ENCODE measurements at places on chromosomes 5 and 9.

DNA sequence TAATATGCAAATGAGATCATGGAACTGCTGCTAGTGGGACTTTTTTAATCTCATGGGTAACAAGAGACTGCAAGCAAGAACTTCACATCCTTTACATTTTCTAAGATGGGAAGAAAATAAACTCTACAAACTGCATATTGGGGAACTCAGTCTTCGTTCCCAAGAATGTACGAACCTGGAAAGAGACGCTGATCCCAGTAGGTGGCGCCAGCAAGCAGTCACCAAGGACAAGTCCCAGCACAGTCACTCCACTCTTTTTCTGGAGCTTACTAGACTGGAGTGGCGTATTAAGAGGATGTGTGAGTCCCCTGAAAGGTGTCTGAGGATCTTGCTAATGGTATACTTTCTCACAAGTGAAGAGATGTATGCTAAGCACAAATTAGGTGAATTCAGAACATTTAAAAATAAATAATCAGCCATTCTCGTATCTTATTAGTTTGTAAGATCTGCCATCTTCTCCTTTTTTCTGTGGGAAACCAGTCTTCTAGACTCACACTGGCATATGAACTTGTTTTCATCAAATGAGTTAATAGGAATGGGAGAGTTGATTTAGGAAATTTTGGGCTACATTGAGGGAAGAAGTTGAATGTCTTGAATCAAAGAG lies 16.0 kb upstream of the PUM3 start:
- peak; percentile 11 for DNase-seq

DNA sequence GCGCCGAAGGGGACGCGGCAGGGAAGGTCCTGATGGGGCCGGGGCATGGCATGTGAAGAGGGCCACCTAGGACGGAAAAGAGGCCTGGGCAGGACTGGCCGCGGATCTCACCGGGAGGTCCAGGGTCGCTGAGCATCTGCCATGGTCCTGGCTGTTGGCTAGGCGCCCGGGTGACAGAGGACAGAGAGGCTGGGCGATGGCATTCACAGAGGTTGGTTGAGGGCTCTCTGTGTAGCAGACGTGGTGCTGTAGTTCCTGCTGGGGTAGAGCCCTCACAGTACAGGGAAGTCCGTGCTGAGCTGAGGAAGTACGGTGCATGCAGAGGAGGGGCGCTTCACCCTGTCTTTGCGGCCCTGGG lies 427 bp downstream of the PCYOX1L start:
- DNase-seq, result no peak

- DNase-seq, result no peak
These were observed 84.8 kb downstream of the CFAP77 start for GRCh38 chr9:132494857-132495256.

GRCh38 chr5:29230591-29230990 lies 1962.9 kb upstream of the CDH6 start:
- no peak for DNase-seq

GRCh38 chr5:131381777-131382176 lies 117.9 kb downstream of the CDC42SE2 start:
- no peak for DNase-seq

DNA sequence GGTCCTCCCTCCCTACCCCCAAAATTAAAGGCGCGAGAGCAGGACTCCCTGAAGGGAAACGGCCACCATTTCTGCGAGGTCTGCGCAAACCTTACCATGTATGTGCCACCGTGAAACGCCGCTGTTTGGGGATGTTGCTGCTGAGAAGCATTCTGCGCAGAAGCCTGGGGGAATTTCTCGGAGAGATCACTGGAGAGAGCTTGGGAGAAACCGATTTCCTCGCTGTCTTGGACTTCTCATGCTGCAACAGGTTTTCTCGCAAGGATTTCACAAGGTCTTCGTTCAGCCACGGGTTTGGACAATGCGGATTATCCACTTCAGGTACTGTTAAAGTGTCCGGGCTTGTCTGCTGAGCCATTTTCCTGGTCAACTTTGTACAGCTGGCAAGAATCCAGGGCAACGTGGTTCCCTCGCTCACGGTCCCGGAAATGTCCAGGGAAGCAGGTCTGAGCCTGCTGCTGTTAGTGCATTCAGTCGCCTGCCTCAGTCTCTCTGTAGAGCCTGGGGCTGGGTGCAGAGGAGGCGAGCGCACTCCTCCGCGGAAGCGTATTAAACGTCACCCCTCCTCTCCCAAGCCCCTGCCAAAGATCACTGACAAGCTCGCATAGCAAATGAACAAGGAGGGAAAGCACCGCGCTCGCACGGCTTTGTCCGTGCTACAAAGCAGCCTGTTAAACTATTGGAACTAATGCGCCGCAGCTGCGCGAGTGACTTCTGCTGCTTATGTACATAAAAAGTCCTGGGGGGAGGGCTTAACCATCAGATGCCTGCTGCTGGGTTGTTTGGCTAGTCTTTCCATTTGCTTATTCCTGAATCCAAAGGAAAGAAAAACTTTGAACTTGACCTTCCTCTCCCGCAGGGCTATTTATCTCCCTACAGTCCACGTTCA lies 125.1 kb downstream of the PDE4D start:
- no peak for DNase-seq

DNA sequence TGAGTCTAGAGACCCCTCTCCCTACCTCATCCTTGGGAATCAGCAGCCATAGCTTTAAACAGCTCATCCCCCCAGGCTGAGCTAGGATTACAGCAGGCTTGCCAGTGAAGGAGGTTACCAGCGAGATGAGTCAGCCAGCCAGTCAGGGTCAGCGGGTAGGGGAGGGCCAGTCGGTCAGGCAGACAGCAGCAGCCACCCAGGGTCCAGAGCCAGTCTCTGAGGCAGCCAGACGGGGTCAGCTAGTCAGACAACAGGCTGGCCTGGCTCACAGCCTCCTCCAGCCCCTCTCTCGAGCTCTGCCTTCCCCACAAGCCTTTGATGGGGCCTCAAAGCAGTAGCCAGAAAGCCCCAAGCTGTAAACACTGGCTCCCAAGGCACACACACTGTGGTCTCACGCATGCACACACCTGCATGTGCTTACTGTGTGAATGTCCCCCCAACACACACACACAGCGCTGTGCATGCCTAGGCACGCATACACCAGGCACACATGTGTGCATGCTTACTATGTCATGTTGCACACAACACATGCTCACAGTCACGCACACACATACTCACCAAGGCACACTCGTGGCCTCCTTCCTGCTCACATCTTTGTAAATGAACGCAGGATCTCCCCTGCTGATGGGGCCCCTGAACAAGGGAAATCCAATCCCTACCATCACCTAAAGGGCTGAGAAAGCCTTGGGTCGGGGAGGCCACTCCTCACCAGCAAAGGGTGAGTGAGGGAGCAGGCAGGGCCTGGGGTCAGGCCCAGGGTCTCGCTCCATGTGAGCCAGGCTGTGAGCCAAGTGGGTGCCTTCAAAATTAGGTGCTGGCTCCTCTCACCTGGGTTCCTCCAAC lies 28.2 kb upstream of the CPLX2 start:
- DNase-seq, result no peak

GRCh38 chr5:36175043-36175442 lies 23.1 kb downstream of the SKP2 start:
- no peak for DNase-seq

- no peak for DNase-seq
These were observed 49.5 kb downstream of the AGXT2 start for GRCh38 chr5:34998058-34998789.

- DNase-seq, result no peak
These were observed 123.7 kb downstream of the EBF1 start for GRCh38 chr5:158976035-158976434.

DNA sequence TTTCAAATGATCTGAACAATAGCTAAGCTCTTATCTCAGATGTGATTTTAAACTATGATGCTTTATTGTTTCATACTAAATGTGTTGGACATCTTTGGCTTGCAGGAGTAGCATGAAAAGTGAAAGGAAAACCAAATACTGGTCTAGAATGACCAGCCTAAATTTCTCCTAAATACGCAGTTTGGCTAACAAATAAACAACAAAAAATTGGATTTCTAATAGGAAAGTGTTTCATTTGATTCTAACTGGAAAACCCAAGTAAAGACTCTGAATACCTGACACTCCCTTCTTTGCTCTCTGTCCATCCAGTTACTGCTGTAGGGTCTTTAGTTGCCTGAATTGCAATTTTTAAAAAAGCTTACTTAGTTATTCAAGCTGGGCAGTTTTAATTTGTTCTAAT lies 111.7 kb upstream of the ACOT12 start:
- DNase-seq, result no peak

DNA sequence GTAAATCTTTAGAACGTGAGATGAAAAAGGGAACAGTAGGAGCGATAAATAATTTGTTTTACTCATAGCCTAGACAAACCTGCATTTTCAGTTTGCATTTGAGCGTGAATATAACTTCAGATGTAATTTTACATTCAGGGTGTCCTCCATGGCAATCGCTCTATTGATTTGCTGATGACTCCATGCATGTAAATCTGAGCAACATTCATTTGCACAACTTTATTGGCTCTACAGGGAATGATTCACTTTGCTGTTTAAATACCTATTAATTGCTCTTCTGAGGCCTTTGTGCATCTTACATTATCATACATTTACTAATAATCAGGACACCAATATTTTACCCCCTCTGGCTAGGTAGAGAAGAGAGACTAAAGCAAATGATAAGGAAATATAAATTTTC lies 122.2 kb downstream of the EGFLAM start:
- no peak for DNase-seq

DNA sequence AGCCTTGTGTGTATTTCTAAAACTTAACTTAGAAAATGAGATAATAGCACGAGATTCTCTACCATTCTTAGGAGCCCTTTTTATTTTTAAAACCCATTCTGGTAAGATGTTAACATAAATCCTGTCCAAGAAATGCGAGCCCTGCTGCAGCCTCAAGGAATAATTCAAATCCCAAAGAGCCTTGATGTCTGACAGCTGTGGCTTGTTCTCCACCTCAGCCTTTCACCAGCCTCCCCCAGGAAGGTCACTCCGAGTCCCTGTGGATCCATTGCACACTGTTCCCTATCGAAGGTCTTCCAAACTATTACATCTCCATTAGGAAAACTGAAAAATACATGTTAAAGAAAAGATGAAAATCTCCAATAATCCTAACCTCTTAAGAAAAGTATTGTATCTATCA lies 98.5 kb upstream of the S1PR3 start:
- no peak for DNase-seq

GRCh38 chr5:133534566-133534965 lies 77.8 kb downstream of the FSTL4 start:
- DNase-seq, result no peak

GRCh38 chr5:179696603-179697002 lies 2.2 kb upstream of the CANX start:
- no peak for DNase-seq

DNA sequence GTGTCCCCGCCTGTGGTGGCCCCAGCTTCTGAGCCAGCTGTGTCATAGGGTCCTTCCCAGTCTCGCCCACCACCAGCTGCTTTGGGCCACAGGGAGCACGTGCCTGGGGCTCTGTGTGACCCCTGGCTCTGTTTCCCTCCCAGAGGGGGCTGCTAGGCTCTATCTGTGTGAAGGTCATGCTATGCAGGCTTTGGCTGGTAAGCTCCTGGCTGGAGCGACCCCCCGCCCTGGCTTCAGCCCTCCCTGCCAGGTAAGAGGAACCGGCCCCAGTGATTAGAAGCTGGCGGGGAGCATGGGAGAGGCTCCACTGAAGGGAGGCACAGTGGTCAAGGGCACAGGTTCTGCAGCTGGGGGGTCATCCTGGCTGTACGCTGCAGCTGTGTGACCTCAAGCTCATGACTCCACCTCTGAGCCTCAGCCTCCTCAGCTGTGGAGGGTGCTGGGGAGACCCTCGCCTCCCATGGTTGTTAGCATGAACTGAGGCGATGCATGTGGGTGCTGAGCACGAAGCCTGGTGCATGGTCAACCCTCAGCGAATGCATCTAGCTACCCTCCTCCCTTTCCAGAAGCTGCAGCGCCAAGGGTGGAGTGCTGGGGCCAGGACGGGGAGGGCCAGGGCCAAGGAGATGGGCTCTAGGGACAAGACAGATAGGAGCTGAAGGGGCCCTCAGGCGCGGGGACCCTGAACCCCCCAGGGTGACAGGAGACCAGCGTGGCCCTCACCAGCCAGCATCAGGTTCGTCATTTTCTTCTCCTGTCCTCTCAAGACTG lies 163.8 kb upstream of the MVB12B start:
- no peak for DNase-seq

GRCh38 chr9:87824216-87824875 lies 58.3 kb upstream of the SPATA31E1 start:
- no peak for DNase-seq

GRCh38 chr5:135426102-135427082 lies 20.8 kb downstream of the DCANP1 start:
- DNase-seq, result no peak

DNA sequence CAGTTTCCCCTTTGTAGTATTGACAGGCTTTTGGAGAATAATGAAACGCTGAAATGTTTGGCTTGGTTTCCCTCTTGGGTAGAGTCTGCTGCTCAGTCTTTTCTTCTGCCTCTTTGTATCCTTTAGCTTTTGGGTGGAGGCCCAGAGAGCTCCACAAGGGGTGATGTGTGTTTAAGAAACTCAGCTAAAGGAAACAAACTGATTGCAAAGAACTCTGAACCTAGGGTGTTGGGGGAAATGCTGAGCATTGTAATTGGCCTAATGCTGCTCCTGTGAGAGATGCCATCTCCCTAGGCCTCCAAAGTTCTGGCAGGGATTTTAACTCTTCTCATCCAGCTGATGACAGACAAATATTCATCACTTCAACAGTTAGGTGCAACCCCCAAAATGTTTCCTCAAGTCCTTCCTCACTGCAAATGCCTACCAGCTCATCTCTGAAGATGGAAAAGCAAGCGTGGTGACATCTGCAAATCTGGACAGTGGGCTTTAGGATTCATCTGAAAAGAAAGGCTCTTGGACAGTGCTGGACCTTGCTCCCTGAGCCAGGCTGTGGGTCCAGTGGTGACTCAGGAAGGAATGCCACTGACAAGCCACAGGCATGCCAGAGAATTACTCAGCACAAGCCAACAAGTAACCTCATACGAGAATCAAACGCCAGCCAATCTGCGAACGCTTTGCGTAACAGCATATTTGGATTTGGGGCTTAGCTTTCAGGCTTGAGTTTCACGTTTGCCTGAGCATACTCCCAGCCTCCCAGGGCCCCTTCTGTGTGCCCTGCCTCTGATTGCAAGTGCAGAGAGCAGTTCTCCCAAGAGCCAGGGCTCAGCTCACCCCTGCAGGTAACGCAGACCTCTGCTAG lies 30.5 kb upstream of the ZSWIM6 start:
- no peak for DNase-seq

DNA sequence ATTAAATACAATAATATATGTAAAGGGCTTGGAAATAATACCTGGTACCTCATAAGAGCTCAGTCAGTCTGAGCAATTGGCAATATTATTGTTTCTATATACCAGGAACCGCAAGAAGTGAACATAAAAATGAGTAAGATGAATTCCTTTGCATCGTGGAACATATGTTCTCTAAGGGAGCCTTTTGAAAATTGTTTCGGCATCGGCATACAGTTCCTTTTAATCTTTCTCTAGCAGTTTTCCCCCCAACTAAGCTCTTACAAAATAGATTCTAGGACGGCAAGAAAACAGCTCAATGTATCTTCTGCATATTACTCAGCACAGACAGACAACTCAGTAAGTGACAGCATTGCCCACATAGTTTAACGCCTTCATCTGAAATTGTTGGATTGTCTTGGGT lies 426.6 kb upstream of the WWC1 start:
- DNase-seq, result no peak

GRCh38 chr9:115672477-115673316 lies 480.9 kb upstream of the PAPPA start:
- DNase-seq, result no peak

- DNase-seq, result no peak
These were observed 65.1 kb downstream of the EFNA5 start for GRCh38 chr5:107605596-107606125.

All from activated CD8-positive, alpha-beta memory T cell treated with anti-CD3 and anti-CD28 coated beads for 1 hour (primary cell).